H9 (cell line): ENCODE measurements at places on chromosomes 3 and 15. TPM values are rescaled to one million over a fixed set of nuclear protein-coding genes. Genes with fewer than 3 reads are reported as not detected.

- no peak for DNase-seq
These were observed 28.1 kb downstream of the LSAMP start for GRCh38 chr3:116417151-116417550.

BFSP2 gene
- total RNA-seq: not detected in 2 replicates

DNA sequence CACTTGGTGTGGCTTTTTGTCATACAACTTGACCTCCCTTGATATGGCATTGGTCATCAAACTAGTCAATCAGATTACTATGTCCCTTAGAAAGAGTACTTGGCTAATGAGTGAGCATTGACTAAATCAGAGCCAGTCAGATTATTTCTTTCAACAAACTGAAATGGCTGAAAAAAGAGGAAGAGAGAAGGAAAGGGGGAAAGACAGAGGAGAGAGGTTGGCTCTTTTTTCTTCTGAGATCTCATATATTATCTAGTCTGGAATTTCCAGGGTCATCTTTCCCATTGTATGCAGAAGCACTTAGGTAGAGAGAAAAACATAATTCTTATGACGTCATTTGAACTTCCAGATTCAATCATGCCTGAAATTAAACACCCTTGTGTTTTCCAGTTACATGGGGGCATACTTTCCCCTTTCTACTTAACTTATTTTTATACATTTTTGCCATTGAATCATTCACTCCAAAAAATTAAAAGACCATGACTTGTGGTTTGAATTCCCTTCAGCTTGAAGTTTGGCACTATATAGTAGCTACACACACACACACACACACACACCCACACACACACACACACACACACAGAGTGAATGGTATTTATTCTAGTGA, 387.8 kb downstream of the LSAMP start:
- no peak for DNase-seq

REC114 gene
- total RNA-seq: not detected in 2 replicates
